HEK293T (cell line): ENCODE measurements at places on chromosomes 1 and 21.

- peak; percentile 84 for DNase-seq
Measured at GRCh38 chr21:34029743-34030528, 43.4 kb upstream of the MRPS6 start.

GRCh38 chr1:229013981-229014380 is 256.9 kb upstream of the RAB4A start:
- DNase-seq = no peak

GRCh38 chr1:26276432-26276838 is 3.5 kb upstream of the SH3BGRL3 start:
- DNase-seq = no peak

DNA sequence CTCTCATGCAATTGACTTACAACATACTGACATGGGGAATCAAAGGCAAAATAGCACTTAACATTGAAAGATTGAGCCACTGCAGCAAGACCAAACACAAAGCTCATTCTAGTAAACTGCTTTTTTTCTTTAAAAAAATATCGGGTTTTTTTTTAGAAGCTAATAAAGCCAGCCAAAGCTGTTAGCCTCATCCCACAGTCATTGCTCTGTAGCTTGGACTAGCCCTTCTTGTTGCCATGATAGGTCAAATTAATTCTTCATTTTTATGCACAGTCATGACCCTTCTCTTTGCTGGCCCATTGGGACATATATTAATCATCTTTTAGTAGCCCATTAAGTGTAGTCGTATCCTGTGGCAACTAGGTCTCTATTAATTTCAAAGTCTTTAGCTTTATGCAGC is 231.3 kb downstream of the ADGRL2 start:
- DNase-seq = no peak

DNA sequence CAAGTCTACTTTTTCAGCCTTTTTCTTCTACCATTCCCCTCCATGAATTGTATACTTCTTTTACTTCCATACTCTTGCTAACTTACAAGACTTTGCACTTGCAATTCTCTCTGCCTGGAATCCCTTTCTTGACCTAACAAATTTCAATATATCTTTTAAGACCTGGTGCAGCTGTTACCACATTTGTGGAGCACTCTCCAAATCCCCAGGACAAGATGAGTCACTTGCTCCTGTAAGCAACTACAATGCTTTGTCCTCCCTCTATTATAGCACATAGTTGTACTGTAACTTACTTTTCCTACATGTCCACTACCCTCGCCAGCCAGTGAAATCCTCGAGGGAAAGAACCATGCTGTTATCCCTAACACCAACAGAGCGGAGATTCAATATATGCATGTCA is 43.1 kb downstream of the WARS2 start:
- no peak for DNase-seq

GRCh38 chr1:192545896-192546521 is 29.6 kb upstream of the RGS1 start:
- DNase-seq = no peak

DNA sequence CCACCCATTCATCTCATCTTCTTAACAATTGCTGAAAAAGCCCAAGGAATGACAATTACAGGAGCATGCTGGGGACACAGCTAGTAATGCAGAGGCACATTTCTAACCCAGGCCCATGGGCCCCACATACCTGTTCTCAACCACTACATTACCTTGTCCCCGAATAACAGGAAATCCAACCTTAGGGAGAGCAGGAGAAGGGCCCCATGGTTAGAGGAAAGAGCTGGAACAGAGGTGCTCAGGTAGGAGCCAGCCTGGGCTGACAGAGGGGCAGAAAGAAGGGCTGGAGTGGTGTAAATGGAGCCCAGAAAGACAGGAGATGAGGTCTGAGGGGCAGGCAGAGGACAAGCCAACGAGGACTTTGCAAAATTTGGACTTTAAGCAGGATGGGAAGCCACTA is 11.4 kb upstream of the S100A8 start:
- no peak for DNase-seq
